Activated T-cell treated with anti-CD3 and anti-CD28 coated beads, Interleukin-2, amount 50 U/mL, for 72 hours (primary cell): ENCODE measurements at places on chromosomes 16 and 17. TPM values are rescaled to one million over a fixed set of nuclear protein-coding genes. Genes with fewer than 3 reads are reported as not detected.
A peak's percentile ranks its signal among the peaks of the same experiment; 100 is the strongest.

PRKCA gene
- 138 TPM for total RNA-seq

CYB5D1 gene
- 10.2 TPM for total RNA-seq

- H3K36me3 ChIP-seq, result no peaks in the 10 kb centered on the region
- no peaks in the 10 kb centered on the region for H3K27me3 ChIP-seq
- no peak overlapping the region for H3K4me3 ChIP-seq
Observed at GRCh38 chr17:16873174-16874035, 98.5 kb downstream of the TNFRSF13B start.

GRCh38 chr16:51055434-51055833 is 95.6 kb downstream of the SALL1 start:
- H3K4me3 ChIP-seq, result no peak overlapping the region
- H3K4me1 ChIP-seq, result no peaks in the 10 kb centered on the region
- no peak for DNase-seq
- H3K36me3 ChIP-seq, result no peaks in the 10 kb centered on the region

- no peaks in the 10 kb centered on the region for H3K27me3 ChIP-seq
- H3K36me3 ChIP-seq, result no peaks in the 10 kb centered on the region
- H3K27ac ChIP-seq, result no peak overlapping the region
- no peak overlapping the region for H3K4me3 ChIP-seq
- DNase-seq, result no peak
- H3K4me1 ChIP-seq, result no peaks in the 10 kb centered on the region
Observed at GRCh38 chr16:81167851-81168250, 70.6 kb upstream of the BCO1 start.

GRCh38 chr16:88994695-88995094 is 17.7 kb upstream of the CBFA2T3 start:
- H3K27me3 ChIP-seq, result no peaks in the 10 kb centered on the region
- peaks cover 12% of the 10 kb centered on the region for H3K4me1 ChIP-seq
- no peak overlapping the region for H3K4me3 ChIP-seq
- H3K27ac ChIP-seq, result no peak overlapping the region

- no peaks in the 10 kb centered on the region for H3K36me3 ChIP-seq
- H3K27me3 ChIP-seq, result no peaks in the 10 kb centered on the region
- no peak overlapping the region for H3K4me3 ChIP-seq
- no peaks in the 10 kb centered on the region for H3K4me1 ChIP-seq
- no peak overlapping the region for H3K27ac ChIP-seq
Observed at GRCh38 chr16:9840761-9841665, 341.2 kb downstream of the GRIN2A start.

ASGR2 gene
- not detected for total RNA-seq

- H3K4me3 ChIP-seq, result no peak overlapping the region
- H3K36me3 ChIP-seq, result peaks cover 1% of the 10 kb centered on the region
- H3K27me3 ChIP-seq, result no peaks in the 10 kb centered on the region
- H3K4me1 ChIP-seq, result peaks cover 49% of the 10 kb centered on the region
Observed at GRCh38 chr17:45256114-45256966, 5.6 kb downstream of the SPATA32 start.

PLXDC1 gene
- total RNA-seq, result 5.6 TPM

DNA sequence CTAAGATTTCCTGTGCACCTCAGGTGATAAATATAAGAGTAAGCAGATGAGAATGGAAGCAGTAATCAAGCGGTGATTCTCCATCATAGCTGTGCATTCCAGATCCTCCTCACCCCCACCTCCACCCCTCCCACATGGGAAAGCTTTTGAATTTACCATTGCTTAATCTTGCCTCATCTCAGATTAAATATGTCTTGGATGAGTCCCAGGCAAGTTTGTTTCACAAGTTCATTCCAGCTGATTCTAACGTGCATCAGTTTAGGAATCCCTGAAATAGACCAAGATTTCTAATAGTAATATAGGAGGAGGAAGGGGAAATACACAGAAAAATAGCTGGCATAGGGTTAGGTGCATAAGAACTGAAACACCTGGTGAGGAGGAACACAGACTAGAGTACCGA is 396.2 kb upstream of the KIF2B start:
- no peak for DNase-seq
- no peak overlapping the region for H3K4me3 ChIP-seq
- H3K36me3 ChIP-seq, result no peaks in the 10 kb centered on the region
- no peak overlapping the region for H3K27ac ChIP-seq
- no peaks in the 10 kb centered on the region for H3K4me1 ChIP-seq
- no peaks in the 10 kb centered on the region for H3K27me3 ChIP-seq

DNA sequence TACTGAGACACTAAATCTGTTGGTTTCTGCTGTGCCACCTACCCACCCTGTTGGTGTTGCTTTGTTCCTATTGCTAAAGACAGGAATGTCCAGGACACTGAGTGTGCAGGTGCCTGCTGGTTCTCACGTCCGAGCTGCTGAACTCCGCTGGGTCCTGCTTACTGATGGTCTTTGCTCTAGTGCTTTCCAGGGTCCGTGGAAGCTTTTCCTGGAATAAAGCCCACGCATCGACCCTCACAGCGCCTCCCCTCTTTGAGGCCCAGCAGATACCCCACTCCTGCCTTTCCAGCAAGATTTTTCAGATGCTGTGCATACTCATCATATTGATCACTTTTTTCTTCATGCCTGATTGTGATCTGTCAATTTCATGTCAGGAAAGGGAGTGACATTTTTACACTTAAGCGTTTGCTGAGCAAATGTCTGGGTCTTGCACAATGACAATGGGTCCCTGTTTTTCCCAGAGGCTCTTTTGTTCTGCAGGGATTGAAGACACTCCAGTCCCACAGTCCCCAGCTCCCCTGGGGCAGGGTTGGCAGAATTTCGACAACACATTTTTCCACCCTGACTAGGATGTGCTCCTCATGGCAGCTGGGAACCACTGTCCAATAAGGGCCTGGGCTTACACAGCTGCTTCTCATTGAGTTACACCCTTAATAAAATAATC is 14.6 kb downstream of the STH start:
- H3K36me3 ChIP-seq, result no peaks in the 10 kb centered on the region
- H3K4me3 ChIP-seq, result no peak overlapping the region
- no peaks in the 10 kb centered on the region for H3K27me3 ChIP-seq
- no peak overlapping the region for H3K27ac ChIP-seq
- no peak for DNase-seq

DNA sequence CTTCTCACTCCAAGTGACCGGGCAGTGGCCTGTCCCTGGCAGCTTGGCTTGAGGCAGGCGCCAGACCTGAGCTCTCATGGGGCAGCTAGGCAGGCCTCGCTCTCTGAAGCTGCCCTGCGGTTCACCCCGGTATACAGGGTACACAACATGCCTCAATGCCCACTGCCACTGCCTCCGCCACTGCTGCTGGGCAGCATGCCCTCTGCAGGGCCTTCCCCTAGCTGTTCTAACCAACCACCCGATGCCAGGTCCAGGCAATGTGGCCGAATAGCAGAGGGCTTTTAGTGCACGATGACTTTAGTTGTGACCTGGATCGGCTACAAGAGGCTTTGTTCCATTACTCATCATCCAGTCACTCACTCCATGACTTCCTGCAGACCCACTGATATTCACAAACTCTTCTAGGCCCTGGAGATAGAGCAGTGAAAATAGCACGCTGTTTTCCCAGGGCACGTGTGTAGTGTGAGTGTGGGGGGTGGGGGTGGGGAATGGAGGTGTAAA is 19.7 kb downstream of the CDC42EP4 start:
- peaks cover 5% of the 10 kb centered on the region for H3K27me3 ChIP-seq
- H3K4me1 ChIP-seq, result peaks cover 25% of the 10 kb centered on the region
- no peaks in the 10 kb centered on the region for H3K36me3 ChIP-seq
- H3K27ac ChIP-seq, result no peak overlapping the region
- H3K4me3 ChIP-seq, result no peak overlapping the region

DNA sequence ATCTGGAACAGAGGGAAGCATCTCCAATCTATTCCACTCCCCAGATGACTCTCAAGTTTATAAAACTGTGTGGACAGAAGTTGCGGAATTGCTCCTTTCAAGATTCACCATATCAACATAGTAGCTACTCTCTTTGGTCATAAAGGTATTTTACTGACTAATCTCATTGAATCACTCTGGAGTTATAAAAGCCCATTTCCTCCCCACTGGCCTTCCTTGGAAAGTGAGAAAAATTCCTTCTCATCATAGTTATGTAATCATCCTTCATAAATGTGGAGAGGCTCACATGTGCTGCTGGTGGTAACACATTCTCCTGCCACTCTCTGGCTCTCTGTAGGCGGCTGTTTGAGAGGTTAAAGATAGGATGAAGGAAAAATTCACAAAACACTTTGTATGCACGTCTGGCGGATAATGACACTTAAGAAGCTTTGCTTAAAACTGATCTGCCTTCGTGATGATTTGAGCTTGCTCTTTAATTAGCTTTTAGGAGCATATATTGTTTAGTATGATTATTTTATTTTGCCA is 1034.0 kb upstream of the EEF2KMT start:
- peaks cover 2% of the 10 kb centered on the region for H3K36me3 ChIP-seq
- no peak overlapping the region for H3K4me3 ChIP-seq

TEKT1 gene
- not detected for total RNA-seq

DNA sequence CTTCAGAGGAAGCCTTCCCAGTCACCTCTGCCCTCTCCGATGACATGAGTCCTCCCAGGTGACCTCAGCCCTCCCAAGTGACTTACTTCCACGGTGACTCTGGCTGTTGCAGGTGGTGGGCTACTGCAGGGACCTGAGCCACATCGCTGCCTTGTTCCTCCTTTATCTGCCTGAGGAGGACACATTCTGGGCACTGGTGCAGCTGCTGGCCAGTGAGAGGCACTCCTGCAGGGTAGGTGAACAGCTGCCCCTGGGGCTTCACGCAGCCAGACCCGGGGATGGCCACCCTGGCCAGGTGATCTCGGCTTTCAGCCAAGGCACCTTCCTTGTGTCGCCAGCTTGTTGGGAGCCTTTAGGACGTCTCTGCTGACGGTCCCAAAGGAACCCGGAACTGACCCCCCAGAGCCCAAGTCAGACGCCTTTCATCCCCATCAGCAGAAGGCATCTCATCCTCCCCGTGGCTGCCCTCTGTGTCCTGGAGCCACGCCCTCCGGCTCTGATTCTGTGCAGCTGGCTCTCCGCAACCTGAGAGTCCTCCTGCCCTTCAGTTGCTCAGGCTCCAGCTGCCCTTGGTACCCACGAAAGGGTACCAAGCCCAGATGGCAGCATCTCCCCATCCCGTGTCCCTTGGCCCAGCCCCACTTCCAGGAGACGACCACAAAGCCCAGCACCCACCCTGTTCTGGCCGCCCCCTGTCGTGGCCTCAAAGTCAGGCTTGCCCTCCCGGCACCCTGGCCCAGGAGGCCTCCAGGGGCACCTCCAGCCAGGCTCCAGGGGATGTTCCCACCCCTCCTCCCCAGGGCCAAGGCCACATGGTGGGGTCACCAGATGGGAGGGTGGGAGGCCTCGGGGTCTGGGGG is 81.7 kb downstream of the GOSR1 start:
- no peaks in the 10 kb centered on the region for H3K27me3 ChIP-seq
- no peak overlapping the region for H3K27ac ChIP-seq
- no peak overlapping the region for H3K4me3 ChIP-seq
- no peaks in the 10 kb centered on the region for H3K36me3 ChIP-seq
- no peak for DNase-seq

HOXB9 gene
- total RNA-seq, result 23.0 TPM

- no peaks in the 10 kb centered on the region for H3K4me1 ChIP-seq
- no peak for DNase-seq
- no peaks in the 10 kb centered on the region for H3K36me3 ChIP-seq
- H3K27ac ChIP-seq, result no peak overlapping the region
- H3K4me3 ChIP-seq, result no peak overlapping the region
Observed at GRCh38 chr16:71493213-71493612, 4.1 kb upstream of the ZNF19 start.

DNA sequence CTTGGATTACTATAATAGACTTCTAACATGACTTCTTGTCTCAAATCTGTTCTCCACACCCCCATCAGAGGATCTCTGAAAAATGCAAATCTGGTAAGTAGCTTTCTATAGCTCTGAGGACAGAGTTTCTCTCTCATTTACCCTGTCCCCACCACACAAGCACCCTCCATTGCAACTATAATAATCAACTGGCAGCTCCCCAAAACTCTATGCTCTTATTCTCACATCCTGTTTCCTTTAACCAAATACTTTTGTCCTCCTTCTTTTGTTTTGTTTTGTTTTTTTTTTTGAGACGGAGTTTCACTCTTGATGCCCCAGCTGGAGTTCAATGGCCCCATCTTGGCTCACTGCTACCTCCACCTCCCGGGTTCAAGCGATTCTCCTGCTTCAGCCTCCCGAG is 73.4 kb downstream of the HELZ start:
- no peaks in the 10 kb centered on the region for H3K4me1 ChIP-seq
- H3K27ac ChIP-seq, result peak overlapping the region; percentile 31
- H3K27me3 ChIP-seq, result no peaks in the 10 kb centered on the region

CHD9NB gene
- total RNA-seq, result 0.46 TPM

NME4 gene
- 24.6 TPM for total RNA-seq

SLC35G6 gene
- total RNA-seq, result 0.25 TPM

C17orf107 gene
- 4.7 TPM for total RNA-seq

DNA sequence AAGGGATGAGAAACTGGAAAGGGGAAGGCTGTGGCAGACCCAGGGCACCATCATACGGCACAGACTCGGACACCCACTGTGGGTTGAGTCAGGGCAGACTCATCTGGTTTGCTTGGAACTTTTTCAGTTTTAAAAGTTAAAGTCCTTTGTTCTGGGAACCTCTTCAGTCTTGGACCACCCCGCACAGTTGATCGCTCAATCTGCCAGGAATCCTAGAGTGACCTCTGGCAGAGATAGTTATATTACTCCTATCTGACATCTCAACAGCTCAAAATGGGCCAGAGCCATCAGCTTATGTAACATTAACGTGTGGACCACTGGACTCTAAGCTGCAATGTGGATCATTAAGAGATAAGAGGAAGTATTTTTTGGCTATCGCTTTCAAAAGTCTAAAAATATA is 164.3 kb downstream of the ABCA8 start:
- peaks cover 7% of the 10 kb centered on the region for H3K27me3 ChIP-seq
- DNase-seq, result no peak
- no peak overlapping the region for H3K27ac ChIP-seq
- H3K36me3 ChIP-seq, result no peaks in the 10 kb centered on the region

DNA sequence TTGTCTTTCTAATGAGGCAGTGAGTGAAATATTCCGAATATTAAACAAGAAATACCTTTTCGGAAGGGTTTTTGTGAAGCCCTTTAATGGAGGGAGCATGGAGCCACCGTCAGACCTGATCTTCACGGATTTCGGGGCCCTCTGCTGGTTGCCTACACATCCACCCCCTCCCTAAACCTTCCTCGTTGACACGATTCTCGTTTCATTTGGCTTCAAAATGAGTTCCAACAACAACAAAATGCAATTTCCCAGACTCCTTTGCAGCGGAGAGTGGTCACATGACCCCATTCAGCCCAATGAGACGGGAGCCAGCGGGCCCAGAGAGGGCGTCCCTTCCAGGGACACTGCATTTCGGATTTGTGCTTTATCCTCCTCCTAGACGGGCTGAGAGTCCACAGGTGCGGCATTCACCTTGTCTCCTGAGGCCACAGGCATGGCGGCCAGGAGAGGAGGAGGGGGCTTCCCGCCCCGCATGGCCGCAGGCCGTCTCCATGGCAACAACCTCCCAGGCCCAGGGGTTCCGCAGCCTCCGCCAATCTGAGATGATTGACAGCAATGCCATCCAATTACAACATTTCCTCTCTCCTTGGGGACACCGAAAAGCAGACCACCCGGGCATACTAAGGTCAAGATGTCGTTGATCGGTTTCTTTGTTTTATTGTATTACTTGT is 259.8 kb downstream of the C16orf95 start:
- no peaks in the 10 kb centered on the region for H3K4me1 ChIP-seq
- peaks cover 43% of the 10 kb centered on the region for H3K27me3 ChIP-seq
- H3K27ac ChIP-seq, result no peak overlapping the region
- H3K36me3 ChIP-seq, result no peaks in the 10 kb centered on the region

- DNase-seq, result no peak
- no peaks in the 10 kb centered on the region for H3K36me3 ChIP-seq
- no peak overlapping the region for H3K27ac ChIP-seq
- no peaks in the 10 kb centered on the region for H3K27me3 ChIP-seq
- no peak overlapping the region for H3K4me3 ChIP-seq
- peaks cover 30% of the 10 kb centered on the region for H3K4me1 ChIP-seq
Observed at GRCh38 chr16:57618296-57619132, 9.9 kb upstream of the ADGRG1 start.
